ENCODE measurements at places on chromosomes 5 and 9.

- no peak for DNase-seq
Measured at GRCh38 chr5:169071-169727, 22.1 kb upstream of the LRRC14B start.

GRCh38 chr5:158223054-158223600 lies 364.2 kb upstream of the CLINT1 start:
- no peak for DNase-seq

DNA sequence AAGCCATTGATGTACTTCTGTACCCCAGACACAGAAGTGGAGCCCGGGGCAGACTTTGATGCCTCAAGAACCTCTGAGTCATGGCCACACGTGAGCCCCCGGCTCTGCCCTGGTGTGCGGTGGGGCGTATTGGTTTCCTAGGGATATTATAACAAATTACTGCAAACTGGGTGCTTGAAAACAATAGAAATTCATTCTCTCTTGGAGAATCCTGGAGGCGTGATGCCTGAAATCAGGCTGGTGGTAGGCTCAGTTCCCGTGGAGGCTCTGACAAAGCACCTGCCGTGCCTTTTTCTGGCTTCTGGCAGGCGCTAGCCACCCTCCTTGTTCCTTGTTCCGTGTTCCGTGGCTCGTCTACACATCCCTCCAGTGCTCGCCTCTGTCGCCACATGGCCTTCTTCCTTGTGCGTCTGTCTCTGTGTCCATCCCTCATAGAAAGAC lies 24.2 kb downstream of the NEK6 start:
- DNase-seq, result no peak

GRCh38 chr9:136668983-136669790 lies 6.5 kb downstream of the EGFL7 start:
- no peak for DNase-seq

GRCh38 chr5:111859533-111860270 lies 102.7 kb upstream of the NREP start:
- DNase-seq, result no peak

GRCh38 chr9:37229882-37230482 lies 109.6 kb downstream of the ZCCHC7 start:
- no peak for DNase-seq

DNA sequence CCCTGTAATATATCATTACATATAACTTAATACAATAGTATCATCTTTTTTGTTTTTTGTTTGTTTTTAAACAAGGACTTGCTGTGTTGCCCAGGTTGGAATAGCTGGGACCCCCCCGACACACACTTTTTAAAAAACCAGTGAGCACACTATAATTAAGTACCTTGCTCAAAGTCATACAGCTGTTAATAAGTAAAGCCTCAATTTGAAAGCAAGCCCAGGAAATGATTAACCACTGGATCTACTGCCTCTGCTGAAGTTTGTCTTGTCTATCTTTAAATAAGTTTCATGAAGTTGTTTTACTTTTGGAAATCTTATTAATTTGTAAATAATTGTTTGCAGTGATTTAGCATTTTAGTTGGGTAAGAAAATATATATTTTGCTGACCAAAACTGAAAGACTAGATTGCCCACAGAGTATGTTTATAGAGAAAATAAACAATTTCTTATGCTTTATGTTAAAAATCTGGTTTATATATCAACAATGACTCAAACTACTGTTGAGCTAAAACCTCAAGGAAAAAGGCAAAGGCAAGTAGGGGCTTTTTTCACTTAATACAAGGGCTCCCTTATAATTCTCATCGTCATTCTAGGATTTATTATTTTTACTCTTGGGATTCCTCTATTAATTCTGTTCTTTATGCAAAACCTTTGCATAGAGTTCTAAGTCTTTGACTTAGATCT lies 5.8 kb upstream of the CARNMT1 start:
- no peak for DNase-seq

GRCh38 chr5:61496860-61497259 lies 164.8 kb downstream of the ZSWIM6 start:
- DNase-seq, result no peak

DNA sequence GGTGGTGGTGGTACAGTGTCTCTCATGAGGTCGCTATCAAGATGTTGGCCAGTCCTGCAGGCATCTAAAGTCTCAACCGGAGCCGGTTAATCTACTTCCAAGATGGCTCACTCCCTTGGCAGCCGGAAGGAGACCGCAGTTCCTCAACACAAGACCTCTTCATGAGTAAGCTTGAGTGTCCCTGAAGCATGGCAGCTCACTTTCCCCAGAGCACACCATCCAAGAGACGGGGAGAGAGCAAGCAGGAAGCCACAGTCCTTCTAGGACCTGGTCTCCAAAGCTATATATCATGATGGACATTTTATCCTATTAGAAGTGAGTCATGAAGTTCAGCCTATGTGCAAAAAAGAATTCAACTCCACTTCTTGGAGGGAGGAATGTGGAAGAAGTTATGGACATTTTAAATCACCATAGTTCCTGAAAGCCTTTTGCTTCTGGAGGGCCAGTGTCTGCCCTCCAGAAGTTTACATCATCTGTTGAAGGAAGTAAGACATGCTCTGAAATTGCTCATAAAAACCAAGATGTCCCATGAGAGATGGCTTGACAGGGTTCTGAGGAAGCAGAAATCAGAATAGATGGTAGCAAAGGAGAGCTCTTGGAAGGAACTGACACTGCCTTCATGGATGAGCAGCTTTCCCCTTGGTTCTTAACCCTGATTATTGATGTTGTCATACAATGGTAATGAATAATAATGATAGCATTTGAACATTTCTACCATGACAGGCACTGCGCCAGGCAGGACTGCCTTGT lies 21.3 kb downstream of the GALNT10 start:
- DNase-seq, result no peak

DNA sequence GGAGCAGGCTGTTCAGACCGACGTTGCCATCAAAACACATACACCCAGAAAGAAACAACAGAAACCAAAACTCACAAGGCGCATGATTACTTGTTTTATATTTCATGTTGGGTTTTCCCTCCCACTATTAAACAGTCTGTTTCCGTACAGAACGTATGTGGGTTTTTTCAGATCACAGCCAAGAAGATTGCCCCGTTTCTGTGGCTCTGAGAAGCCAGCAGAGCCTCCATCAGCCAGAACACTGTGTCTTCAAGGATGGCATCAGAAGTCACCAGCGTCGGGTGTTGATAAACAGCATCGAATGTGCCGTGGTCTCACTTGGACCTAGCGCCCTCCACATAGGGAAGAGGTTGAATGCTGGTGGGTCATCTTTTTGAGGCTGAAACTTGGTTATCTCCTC lies 42.8 kb downstream of the FAM78A start:
- DNase-seq, result no peak

DNA sequence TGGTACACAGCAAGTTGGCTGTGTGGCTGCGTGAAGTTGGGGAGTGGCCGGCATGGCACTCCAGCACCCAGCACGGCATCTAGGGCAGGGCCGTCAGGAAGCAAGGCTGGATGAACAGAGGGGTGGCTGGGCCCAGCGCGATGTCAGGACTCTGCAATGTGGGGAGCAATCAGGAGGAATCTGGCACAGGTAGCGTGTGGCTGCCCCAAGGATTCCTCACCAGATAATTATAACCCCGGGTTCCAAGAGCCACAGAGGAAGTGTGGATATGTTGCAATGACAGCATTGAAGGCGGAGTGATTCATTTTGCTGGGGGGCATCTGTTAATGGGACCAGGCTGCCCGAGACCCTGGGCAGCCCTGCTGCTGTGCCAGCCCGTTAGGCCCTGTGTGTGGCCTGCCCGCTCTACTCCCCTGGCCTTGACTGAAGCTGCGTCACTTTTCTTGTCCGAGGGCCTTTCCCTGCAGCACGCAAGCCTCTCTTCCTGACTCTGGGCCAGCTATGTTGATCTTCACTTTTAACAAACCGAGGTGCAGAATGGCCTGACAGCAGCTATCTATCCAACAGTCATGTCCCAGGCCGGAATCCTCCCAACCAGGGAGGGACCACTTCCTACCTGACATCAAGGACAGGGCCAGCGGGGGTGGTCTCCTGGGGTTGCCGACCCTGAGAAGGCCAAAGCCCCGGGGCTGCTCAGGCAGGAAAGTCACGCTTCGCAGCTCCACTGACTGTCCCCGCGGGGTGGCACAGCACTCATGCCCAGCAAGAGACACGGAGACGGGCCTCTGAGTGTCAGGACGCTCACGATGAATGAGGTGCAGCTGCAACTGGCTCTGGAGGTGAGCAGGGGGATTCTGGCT lies 118.0 kb upstream of the PHYKPL start:
- no peak for DNase-seq

DNA sequence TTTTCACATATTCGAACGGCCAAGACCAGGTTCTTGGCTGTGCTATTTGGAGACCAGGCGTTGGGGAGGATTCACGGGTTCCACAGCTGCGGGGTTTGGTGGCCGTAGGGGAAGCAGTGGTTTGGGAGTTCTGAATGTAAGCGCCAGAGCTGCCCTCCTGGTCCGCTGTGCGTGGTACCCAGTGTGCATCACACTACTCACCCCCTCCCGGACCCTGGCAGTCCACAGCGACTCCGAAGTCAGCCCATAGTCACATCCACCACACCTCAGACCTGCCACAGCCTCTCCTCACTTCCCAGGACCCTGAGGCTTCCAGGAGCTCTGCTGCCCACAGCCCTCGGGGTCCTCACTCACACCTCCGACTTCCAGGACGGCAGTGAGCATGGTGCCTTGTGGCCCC lies 26.8 kb downstream of the AMBP start:
- no peak for DNase-seq

GRCh38 chr5:91443761-91444467 lies 60.8 kb upstream of the ARRDC3 start:
- no peak for DNase-seq

- DNase-seq, result no peak
Measured at GRCh38 chr9:121491111-121491510, 8.5 kb downstream of the GGTA1 start.

DNA sequence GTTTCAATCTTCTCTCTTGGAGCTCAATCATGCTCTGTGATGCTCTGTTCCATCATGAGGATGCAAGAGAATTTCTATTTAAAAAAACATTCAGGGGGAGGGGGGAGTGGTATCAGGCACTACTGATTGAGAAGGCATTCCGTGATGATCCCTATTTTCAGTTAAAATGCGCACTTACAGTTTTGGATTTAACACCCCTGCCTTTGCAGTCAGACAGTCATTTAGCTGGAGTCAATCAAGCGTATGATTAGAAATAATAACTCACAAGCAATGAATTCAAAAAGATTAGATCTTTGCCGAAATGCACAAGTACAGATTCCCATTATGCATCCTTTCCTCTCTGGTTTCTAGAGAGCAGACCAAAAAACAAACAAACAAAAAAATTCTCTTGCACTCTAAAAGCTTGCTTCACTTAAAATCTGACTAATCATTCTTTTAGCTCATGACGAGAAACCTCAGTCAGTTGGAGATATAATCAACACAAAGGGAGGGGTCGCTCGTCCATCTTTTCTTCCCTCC lies 55.4 kb downstream of the EFNA5 start:
- no peak for DNase-seq

GRCh38 chr5:137837491-137838394 lies 29.9 kb upstream of the MYOT start:
- DNase-seq, result no peak

DNA sequence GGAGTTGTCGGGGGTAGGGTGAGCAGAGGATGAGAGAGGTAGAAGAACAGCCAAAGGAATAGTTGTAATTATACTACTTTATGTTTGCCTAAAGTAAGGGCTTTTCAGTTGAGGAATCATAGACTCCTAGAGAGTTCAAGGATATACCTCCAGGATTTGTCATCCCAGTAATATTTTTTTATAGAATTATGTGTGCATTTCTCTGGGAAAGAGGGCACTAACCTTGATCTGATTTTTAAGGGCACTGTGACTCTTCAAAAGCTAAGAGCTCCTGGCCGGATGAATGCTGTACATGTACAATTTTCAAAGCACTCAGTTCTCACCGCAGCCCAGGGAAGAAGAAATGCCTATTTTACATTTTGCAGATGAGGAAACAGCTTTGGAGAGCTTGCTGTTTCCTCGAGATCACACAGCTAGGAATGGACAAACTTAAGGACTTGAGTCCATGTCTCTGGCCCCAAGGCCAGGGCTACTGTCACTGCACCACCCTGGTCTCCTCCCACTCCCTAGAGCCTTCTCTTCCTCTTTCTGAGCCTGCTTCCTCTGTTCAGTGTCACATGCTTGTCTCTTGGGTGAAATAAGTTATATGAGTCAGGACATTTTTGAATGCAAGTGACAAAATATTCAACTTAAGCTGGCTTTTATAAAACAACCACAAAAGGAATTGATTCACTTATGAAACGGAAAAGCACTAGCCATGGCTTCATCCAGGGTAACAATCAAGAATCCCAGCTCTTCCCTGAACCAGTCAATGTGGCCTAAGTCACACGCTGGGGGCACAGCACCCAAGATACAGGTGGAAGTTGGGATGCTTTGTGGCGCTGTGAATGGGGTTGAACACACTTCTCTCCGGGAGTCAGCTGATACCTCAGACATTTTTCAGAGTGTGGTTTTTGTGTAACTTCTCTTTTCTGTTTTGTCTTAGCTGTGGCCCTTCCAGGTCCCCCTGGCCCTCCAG lies 45.7 kb upstream of the TGFBR1 start:
- DNase-seq, result no peak

DNA sequence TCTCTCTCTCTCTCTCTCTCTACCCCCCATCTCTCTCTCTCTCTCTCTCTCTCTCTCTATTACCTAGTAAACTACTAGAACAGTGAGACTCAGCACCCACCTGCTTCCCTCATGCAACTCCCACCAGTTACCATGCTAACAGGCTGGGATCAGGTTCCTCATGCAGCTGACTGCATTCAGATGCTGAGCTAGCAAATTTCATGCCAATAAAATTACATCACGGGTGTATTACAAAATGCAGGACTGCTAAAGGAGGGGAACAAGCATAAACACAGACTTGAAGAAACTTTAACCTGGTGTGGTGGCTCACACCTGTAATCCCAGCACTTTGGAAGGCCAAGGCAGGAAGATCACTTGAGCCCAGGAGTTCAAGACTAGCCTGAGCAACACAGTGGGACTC lies 76.0 kb downstream of the CEMIP2 start:
- no peak for DNase-seq

DNA sequence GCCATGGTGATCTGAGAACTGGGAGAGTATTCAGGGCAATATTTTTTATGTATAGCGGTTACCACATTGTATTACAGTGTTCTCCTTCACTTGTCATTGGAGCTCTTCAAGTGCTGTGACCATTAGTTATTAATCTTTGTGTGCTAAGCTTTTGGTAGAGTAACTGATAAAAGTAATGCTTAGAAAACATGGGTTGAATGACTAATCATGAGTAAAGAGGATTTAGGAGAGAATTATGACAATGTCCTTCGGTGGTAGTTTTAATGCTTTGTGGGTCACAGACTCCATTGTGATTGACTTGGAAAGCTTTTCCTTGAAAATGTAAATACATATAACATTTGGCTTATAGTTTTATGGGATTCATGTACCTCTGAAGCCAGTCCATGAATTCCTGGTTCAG lies 21.4 kb downstream of the TGFBR1 start:
- DNase-seq, result no peak

- DNase-seq, result no peak
Measured at GRCh38 chr5:15065091-15065490, 193.5 kb upstream of the ANKH start.

- DNase-seq, result no peak
Measured at GRCh38 chr9:117116084-117116483, 298.8 kb downstream of the ASTN2 start.
